ENCODE measurements at places on chromosomes 4 and X.

GRCh38 chrX:7283741-7284140 is 135.8 kb upstream of the PUDP start:
- DNase-seq, result no peak

GRCh38 chrX:38807873-38808272 is 6.6 kb downstream of the MID1IP1 start:
- DNase-seq, result no peak

- peak; percentile 79 for DNase-seq
Observed at GRCh38 chrX:155263854-155264628, at the start of gene RAB39B. TSS of gene RAB39B (minus strand) at chrX:155264491. CDS start at chrX:155264288, 203 bp downstream.

- DNase-seq, result no peak
Observed at GRCh38 chr4:94508296-94508695, 56.6 kb downstream of the PDLIM5 start.

GRCh38 chr4:125749354-125749753 is 434.6 kb downstream of the FAT4 start:
- DNase-seq, result no peak

DNA sequence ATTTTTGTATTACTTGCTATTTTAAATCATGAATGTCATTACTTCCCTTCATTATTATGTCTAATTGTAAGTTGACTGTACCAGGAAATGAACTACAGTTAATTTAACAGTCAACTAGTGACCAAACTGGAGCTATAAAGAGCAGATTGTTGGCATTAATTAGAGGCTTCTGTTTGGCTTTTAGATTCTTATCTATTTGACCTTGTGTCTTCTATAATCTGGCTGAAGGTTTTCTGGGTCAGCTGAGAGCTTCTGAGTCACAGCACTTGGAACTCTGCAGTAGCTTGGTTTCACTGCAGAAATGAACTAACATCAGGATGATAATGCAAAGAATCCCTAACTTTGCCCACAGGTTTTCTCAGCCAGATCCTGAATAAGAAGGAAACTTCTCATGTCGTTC is 169.2 kb upstream of the LEF1 start:
- no peak for DNase-seq

DNA sequence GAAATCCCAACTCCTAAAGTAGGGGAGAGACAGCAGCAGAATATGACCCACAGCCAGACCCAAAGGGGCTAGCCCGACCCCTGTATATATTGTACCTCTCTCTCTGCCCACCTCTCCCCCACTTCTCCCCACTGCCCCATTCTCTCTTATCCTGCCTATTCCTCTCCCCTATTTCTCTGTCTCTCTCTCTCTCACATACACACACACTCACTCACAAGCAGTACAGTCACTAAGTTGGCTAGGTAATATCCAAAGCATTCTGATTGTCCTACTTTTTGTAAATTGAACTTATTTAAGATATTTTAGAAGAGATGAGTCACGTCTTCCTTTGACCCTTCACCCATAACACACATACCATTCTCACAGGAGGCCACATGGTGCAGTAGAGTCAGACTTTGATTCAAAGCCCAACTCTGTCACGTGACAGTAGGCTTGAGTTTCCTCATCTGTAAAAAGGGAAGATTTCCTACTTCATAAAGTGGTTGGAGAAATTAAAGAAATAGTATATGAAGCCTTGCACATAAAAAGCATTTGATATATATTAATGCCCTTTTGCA is 29.5 kb downstream of the SRPX2 start:
- DNase-seq, result no peak

GRCh38 chr4:1659104-1660043 is 24.7 kb downstream of the FAM53A start:
- DNase-seq, result no peak

- DNase-seq, result no peak
Observed at GRCh38 chr4:138037696-138038095, 204.5 kb downstream of the SLC7A11 start.

DNA sequence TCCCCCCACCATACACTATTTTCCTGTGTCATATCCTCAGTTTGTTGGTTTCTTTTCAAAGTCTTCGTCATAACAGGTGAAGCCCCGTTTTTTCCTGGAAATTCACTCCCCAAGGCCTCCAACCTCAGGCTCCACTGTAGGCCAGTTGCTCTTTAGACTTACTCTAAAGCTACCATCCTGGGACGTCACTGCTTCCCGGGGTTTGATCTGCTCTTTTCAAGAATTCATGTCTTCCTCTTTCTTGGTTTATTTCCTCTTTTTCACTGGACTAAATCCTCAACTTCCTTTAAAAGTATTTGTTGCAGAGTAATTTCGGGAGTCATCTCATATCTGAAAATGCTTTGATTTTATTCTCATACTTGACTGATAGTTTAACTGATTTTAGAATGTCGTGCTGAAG is 6.5 kb upstream of the SERTM2 start:
- no peak for DNase-seq

- DNase-seq, result no peak
Observed at GRCh38 chr4:177726111-177726510, 283.9 kb upstream of the AGA start.

- no peak for DNase-seq
Observed at GRCh38 chr4:21811565-21811964, 137.0 kb downstream of the KCNIP4 start.

DNA sequence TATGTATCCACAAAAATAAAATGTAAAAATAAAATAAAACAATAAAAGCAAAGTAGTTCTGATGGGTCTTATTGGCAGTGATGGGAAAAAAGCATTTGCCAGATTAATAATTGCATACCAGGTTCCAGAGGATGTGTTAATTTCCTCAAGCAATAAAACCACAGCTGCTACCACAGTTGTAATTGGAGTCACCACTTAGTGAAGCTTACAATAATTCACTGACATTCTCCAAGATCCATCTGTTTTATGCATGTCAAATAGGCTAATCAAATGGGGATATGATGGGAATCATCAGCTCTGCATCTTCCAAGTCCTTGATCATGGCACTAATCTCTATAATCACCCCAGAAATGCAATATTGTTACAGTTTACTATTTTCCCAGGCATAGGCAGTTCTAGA is 123.5 kb upstream of the EMCN start:
- no peak for DNase-seq

- no peak for DNase-seq
Observed at GRCh38 chrX:150683112-150683511, 10.1 kb upstream of the MTMR1 start.

DNA sequence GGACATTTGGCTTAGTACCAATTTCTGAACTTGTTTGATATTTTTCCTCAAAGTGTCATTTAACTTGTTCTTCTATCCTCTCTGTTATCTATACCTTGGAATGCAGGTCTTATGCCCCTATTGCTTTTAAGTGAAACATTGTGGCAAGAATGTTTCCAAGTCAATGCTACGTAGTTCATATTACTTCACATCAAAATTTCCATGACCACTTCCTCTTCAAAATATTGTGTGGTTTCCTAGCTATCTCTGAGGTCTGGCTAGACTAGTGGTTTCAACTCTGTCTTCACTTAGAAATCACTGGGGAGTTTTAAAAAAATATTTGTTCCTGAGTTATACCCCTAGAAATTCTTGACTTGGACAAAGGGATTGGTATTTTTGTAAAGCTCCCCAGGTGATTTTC is 20.2 kb upstream of the RASGEF1B start:
- no peak for DNase-seq

DNA sequence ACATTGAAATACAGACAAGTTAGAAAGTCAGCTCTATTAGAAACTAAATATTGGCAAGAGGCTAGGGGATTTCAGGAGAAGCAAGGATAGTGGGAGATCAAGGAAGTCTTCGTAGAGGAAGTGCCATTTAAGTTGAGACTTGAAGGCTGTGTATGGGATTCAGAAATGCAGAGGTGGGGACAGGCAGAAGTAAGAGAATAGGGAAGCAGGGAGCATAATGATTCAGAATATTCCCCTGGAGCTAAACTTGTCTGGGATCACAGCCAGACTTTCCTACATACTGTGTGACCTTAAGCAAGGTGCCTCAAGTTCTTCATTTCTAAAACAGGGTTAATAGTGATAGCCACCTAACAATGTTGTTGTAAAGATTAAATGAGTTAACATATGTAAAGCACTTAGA is 108.8 kb downstream of the DDIT4L start:
- DNase-seq, result no peak

GRCh38 chr4:15525080-15525479 is 55.4 kb downstream of the CC2D2A start:
- no peak for DNase-seq

GRCh38 chr4:70722199-70722791 is 531 bp downstream of the RUFY3 start:
- DNase-seq, result no peak

Data from GM12865 (cell line).